ENCODE measurements at places on chromosomes 2 and 18.

GRCh38 chr2:74427551-74427950 lies 6.0 kb downstream of the WDR54 start:
- no peak for DNase-seq

- no peak for DNase-seq
Observed at GRCh38 chr18:40558706-40559392, 1396.2 kb upstream of the PIK3C3 start.

DNA sequence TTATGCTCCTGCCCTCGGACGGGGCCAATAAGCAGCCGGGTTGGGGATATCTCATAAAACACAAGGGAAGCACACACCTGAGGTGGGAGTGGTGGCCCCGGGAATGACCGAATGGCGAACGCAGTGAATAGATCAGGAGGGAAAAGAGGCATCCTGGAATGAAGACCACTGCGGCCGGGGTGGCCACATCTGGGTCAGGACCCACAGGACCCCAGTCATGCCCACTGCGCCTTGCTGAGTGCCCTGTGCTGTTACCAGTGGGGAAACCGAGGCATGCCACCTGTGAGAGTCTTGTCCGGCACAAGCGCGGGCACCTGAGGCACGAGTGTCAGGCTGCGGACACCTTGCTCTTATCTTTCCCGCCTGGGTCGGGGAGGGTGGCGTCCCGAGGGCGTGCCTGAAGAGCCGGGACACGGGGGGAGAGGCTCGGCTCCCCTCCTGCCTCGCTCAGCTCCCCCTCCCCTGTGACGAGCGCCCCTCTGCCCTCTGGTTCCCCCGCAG lies 1.6 kb downstream of the PDCD1 start:
- no peak for DNase-seq

DNA sequence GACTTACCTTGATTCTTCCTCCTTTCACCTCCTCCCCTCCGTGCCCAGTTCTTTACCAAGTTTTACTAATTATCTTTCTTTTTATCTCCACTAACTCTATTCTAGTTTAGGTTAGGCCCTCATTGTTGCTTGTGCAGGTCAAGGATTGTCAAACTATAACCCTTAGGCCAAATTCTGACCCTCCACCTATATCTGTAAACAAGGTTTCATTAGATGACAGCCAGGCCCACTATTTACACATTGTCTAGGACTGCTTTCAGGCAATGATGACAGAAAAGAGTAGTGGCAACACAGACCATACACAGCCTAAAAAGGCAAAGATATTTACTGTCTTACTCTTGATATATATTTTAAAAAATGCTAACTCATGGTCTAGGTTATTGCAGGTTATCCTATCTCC lies 212.0 kb downstream of the RAD51AP2 start:
- no peak for DNase-seq

- no peak for DNase-seq
Observed at GRCh38 chr18:77059294-77059916, 73.2 kb downstream of the MBP start.

DNA sequence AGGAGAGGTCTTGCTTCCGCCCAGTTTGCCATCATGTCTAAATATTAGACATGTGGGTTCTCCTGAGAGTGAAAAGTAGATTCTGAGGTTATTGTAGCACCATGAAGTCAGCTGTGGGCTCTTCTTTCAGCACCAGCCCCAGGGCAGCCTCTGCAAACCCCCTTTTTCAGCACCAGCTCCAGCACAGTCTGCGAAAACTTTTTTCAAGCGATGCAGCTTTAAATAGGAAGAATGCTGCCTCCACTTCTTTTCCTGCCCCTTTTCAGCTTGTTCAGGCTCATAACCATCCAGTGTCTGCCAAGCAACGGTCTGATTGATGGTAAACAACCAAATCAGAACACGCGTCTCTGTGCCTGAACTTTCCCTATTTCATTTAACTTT lies at the start of gene COL5A2:
COL5A2 (minus strand) TSS at position 192 of the 381 bp plus-strand sequence; CDS start at position 35, 157 bp downstream.
- no peak for DNase-seq

- no peak for DNase-seq
Observed at GRCh38 chr18:56645415-56646016, 5.6 kb upstream of the WDR7 start.

DNA sequence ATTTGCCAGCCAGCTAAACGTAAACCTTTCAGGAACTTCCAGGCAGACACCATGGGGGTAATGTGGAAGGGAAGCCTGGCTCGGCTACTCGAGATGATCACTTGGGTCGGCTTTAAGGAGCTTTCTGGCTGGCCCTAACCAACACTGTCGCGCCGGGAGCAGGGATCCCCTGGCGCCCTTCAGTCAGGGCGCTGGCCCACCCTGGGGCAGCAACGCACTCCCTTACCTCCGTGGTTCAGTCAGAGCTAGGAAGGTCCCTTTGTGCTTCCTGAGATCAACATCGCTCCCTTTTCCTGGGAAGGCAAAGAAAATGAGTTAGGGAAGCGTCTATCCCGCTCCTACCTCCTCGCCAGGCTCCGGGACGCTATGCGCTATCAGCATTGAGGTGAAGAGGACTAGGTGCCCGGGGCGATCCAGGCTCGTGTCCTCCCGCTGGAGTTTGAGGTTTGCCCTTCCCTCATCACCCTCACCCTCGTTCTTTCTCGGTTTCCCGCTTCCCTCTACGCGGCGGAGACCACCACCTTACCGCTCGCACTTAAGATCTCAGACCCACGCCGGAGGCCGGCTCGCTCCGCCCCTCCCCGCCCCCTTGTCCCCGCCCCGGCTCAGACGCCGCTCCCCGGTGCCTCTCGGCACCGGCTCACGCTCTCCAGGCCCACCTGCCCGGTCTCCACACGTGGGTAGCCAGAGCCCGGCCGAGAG lies 449 bp upstream of the ATRAID start:
- DNase-seq, result no peak
